IPS-NIHi11 (cell line): ENCODE measurements at places on chromosomes 1 and 21.

DNA sequence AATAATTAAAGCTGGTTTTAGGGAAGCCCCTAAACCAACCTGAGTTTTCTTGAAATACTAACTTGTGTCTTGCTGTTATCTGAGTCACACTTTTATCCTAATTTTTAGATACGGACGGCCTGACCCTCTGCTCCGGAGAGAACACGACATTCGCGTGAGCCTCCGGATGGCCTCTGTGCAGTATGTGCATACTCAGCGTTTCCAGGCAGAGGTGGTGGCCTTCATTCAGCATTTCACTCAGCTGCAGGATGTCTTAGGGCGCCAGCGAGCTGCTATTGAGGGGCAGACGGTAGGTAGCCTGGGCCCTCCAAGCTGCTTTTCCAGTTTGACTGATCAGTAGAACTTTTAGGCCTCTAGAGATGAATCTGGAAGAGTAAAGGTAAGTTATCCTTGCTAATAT, 63.6 kb downstream of the VPS13D start:
- DNase-seq, result no peak

DNA sequence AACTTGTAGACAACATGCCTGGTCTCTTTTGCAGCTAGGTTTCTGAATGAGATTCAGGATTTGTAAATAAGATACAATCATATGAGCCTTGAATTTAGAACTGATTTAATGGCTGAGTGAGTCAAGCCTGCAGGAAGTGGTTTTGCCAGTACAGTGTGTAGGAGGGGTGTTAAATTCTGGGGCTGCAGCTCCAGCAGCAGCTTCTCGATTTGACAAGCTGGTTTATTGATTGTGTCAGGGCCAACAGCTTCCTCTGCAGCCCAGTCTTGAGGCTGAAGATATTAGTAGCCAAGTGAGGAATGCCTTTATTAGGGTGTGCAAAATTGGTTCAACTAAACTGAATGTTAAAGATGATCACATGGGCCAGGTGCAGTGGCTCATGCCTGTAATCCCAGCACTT, 11.5 kb upstream of the PLA2G5 start:
- DNase-seq, result no peak

GRCh38 chr1:165423136-165423535, 21.8 kb downstream of the RXRG start:
- DNase-seq, result no peak

- DNase-seq, result no peak
Observed at GRCh38 chr1:33338440-33339211, 17.7 kb upstream of the A3GALT2 start.

- peak; percentile 92 for DNase-seq
Observed at GRCh38 chr1:153510984-153511410, 24.8 kb downstream of the S100A6 start.
